ENCODE measurements at places on chromosomes 6 and 20.

GRCh38 chr6:25248123-25248522, 31.1 kb upstream of the CARMIL1 start:
- no peak for DNase-seq

DNA sequence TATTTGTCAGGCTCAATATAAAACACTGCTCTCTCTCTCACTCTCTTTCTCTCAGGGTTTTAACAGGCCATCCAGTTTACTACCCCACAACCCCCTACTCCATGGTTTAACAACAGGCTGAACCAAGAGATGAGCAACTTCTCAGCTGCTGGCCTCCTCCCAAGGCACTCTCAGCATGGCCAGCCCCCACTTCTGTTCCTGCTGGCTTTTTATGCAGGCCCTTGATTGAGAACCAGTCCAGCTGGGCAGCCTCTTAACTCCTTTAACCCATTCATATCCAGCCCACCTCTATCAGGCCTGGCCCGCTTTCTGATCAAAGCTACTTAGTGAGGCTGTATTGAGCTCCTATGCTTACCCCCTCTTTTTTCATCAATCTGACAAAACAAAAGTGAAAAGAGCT, 346.8 kb upstream of the POU3F2 start:
- no peak for DNase-seq

GRCh38 chr6:16059496-16059895, 69.4 kb upstream of the MYLIP start:
- no peak for DNase-seq

DNA sequence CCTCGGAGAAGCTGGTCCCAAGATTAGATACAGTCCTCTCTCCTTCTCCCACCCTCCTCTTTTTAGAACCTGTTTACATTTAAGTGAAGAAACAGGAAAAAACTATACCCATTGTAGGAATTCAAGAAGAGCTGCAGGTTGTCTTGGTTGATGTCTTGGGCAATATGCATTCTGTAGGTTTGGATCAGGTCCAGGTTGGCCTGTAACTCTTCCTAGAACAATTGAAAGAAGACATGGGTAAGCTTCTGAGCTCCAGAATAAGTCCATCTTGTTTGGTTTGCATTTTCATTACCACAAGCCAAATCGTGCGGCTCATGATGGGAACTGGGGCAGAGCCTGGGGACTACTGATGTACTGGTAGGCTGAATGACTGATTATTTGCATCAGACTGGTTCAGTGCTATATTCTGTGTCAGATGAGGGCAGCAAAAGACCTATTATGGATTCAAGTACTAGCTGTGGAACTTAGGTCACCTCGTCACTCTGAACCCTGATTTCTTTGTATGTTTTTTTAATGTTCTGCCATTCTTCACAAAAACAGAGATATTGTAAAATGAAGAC, 20.3 kb upstream of the SLA2 start:
- DNase-seq: peak; percentile 91

DNA sequence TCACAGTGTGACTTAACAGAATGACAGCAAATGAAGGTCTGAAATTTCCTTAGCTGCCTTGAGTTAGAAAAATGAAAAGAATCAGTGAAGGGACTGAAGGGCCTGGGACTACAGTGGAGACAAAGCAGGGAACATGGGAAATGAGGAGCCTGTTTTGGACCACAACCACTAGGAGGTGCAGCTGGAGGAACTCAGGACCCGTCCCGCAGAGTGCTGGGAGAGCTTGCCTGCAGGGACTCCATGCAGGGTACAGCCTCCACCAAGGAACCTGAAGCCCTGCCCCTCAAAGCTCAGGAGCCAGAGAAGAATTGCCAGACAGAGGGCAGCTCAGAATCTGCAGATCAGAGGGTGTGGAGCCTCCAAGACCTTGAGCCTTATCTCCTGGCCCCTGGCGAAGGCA, 50.7 kb downstream of the LRFN2 start:
- DNase-seq: no peak

DNA sequence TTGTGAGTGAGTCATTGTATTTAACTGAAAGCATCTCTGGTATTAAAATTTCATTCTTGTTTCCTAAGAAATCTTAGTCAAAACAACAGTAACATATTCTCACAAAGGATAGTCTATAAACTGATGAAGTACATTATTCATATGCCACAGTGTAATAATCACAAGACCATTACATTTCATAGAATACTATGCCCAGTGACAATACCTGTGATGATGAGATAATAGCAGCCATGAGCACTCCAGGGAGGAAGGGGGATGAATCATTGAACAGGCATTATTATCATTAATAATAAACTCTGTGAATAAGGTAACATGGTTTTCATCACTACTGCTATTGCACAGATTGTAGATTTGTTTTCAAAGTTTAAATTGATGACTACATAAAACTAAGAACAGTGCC, 667.9 kb downstream of the EPM2A start:
- no peak for DNase-seq

- no peak for DNase-seq
These were observed 372.2 kb downstream of the LMBRD1 start for GRCh38 chr6:69424581-69424980.

GRCh38 chr6:149311766-149312165, 5.7 kb upstream of the TAB2 start:
- DNase-seq: no peak

- no peak for DNase-seq
These were observed 14.2 kb upstream of the SLPI start for GRCh38 chr20:45268531-45268930.

DNA sequence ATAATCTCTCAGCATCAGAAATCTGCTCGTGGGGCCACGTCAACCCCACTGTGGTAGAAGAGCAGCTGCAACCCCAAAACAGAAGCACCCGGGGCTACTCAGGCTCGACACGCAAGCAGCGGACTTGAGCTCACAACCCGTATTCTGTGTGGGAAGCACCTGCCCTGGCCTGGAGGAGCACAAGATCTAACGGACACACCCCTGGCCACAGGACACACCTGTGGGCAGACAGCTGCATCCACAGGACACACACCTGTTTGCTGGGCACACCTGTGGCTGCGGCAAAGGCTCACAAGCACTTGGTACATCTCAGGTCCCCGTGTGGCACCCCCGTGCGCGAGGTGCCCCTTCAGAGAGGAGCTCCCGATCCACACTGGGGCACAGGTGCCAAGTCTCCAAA, 36.5 kb downstream of the ZBTB46 start:
- DNase-seq: peak; percentile 72

DNA sequence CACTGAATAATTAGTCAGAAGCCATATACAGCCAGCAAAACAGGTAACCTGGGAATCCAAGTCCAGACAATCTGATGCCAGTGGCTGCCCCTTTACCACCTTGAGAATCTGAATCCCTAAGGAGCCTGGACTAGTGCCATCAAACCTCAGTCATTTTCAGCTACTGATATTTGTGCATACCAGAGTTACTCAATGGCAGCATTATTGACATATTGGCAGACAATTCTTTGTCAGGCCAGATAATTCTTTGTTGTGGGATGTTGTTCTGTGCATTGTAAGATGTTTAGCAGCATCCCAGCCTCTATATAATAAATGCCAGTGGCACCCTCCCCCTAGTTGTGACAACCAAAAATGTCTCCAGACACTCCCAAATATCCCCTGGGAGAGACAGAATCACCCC, 3.2 kb upstream of the EIF2S2 start:
- peak; percentile 12 for DNase-seq

GRCh38 chr6:131182991-131183425, 47.7 kb downstream of the AKAP7 start:
- peak; percentile 63 for DNase-seq

DNA sequence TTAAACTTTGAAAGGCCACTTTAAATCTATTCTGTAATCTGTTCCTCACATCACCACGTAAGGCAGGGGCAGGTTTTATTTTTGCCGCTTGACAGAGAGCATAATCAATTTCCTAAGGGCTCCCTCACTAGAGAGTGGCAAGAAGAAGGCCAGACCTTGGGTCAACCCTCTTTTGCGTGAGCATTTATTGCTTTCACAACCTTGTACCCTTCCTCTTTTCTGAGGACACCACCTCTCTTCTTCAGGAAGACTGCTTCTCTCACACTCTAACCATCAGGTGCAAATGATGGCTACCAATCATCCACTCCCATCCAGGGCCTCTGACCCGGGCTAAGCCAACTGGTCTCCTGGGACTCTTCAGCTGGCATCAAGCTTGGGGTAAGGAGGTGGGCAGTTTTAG, 25.2 kb upstream of the QKI start:
- no peak for DNase-seq

DNA sequence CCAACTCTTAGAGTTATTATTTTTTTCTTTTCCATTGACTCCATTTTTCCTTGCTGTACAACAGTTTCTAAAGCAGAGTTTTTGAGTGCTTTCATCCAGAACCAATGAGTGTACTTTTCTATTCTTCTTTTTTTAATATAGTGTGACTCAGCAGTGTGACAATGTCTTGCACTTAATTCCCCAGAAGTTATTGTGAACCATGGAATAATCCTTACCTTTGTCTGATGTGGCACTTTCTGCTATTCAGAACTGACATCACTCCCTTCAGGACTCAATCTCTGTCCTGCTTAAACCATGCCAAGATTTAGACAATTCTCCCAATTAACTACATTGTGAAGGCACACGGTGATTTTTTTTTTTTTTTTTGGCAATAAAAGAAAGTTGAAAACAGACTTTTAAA, 41.5 kb downstream of the GRIK2 start:
- no peak for DNase-seq

- DNase-seq: peak; percentile 79
These were observed 18.9 kb upstream of the SRSF6 start for GRCh38 chr20:43438578-43439316.

DNA sequence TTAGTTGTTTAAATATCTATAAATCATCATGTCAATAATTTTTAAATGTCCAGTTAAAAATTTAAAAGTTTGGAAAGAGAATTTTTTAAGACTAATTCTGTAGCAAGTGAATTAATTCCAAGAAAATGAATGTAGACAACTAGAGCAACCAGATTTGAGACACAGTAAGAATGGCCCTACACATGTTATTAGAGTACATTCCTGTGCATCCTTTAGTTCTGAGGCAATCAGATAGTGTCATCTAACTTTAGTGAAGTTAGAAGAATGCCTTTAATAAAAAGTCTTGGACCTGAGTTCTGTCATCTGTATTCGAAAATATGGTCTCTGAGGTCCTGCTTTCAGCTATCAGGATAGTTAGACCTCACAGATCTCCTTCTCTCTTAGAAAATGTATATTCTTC, 63.7 kb downstream of the HIVEP2 start:
- DNase-seq: no peak

- no peak for DNase-seq
These were observed 12.6 kb downstream of the HCK start for GRCh38 chr20:32064667-32065066.

DNA sequence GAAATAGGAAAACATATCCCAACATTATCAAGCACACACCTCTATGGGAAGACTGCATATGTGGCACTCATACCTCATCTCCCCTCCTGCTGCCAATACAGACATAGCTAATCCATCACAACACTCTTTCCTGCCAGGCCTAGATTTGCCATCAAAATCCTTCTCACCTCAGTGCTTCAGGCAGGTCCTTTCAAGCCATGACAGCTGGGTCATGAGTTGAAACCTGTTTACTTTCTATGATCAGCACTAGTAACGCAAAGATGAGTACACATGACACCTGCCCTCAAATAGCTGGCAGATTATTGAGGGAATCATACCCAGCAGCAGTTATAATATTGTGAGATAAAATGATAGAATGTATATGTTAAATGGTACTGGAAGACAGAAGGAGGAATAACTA, 183.1 kb downstream of the AIG1 start:
- DNase-seq: no peak

- no peak for DNase-seq
These were observed 13.6 kb upstream of the SH3BGRL2 start for GRCh38 chr6:79617518-79617941.

- no peak for DNase-seq
These were observed 379.0 kb upstream of the HTR1E start for GRCh38 chr6:86558318-86558717.

- no peak for DNase-seq
These were observed 41.6 kb upstream of the RAB23 start for GRCh38 chr6:57263739-57264138.

- no peak for DNase-seq
These were observed 122.8 kb upstream of the BEND3 start for GRCh38 chr6:107237992-107238660.

- no peak for DNase-seq
These were observed 273.3 kb downstream of the ALDH8A1 start for GRCh38 chr6:134676307-134677281.

DNA sequence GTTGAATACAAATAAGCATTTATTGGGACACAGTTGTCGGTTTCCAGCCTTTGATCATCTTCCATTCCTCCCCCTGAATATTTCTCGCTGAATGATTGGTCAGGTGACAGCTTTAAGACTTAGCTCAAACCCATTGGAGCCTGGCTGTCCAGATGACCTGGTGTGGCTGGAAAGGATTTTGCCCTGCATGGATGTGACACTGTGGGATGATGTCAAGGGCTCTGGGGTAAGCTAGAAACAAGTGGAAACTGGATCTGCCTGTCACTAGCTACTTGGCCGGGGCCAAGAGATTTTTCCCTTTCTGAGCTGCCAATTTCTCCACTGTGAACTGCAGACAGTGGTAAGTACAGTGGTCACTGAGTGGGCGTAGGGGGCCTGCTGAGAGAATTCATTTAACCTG, 41.9 kb upstream of the MYLIP start:
- DNase-seq: no peak

DNA sequence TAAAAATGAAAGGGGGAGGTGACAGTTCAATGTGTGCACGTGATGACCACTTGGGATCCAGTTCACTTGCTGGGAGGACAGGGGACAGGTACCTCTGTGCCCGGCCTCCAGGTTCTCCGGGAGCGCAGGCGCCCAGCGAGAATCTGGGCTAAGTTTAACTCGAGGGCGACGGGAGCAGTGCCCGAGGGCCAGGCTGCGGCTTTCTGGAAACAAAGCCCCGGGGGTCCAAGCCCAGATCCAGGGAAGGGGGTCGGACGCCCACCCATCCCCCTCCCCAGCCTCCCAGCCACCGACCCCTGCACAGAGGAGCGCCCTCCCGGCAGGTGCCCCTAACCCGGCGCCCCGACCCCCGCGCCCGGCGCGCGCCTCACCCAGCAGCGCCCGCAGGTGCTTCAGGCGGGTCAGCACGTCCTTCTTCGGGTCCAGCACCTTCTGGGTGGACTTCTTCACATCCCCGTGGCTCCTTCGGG, 405 bp downstream of the RALGAPA2 start:
- DNase-seq: no peak

DNA sequence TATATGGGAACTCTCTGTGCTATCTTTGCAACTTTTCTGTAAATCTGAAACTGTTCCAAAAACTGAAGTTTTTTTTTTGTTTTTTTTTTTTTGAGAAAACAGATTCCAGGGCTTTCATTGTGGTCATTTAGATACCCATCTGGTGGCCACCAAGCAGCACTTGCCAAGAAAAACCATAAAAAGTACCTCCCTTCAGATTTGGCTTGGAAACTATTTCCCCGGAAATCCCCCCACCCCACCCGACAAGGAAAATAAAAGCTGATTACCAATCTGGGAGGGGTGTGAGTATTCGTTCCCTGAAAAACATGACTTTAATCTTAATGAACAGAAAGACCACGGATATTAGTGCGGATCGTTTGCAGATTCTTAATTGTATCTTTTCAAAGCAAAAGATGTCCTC, 1.9 kb downstream of the NFATC2 start:
- DNase-seq: no peak

DNA sequence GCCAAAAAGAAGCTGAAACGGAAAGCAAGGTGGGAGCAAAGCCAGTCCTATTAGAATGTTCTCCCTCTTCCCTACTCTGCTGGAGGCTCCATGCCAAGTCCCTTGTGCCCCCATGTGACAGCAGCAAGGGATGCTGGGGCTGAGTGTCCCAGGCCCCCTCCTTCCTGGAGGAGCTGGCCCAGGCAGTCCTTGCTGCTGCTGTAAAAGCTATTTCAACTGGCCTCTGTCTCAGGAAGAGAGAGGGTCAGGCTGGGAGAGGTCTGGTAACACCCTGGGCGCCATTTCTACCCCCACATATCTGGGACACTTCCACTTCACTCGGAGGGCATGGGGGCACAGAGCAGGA, 25.0 kb downstream of the TTBK1 start:
- DNase-seq: no peak
